EL (cell line): ENCODE measurements at places on chromosomes 4 and X.
A peak's percentile ranks its signal among the peaks of the same experiment; 100 is the strongest.

DNA sequence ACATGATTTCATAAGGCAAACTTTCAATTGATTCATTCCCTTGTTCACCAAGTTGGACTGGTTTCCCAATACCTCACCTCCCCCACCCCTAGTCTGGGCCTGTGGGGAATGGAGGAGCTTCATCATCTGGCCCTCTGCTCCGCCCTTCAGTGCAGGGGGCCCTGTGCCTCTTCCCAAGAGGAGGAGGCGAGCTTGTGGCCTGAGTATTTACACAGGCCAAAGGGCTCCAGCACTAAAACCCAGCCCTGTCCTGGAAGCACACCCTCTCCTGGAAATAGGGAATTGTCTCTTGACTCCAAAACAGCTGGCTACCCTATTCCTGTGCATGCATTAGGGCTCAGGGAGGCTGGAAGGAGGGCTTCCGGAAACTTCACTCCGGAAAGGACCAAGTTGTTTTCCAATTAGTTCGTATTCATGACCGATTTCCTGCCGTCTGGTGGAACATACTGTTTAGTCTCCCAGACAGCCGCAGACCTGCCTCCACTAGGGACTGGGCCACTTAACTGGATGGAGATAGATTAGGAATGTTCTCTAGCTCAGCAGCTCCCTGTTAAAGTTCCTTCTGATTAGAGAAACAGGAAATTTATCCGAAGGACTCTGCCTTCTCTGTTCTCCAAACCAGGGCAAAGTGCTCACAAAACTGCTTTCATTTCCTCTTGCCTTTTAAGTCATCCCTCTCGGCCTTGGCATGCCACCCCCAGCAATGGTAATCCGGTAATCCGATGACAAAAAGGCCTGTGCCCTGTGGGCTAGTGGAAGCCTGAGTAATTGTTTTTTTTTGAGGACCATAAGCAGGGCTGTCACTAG lies 5.8 kb downstream of the SRPX2 start:
- DNase-seq, result peak; percentile 86

DNA sequence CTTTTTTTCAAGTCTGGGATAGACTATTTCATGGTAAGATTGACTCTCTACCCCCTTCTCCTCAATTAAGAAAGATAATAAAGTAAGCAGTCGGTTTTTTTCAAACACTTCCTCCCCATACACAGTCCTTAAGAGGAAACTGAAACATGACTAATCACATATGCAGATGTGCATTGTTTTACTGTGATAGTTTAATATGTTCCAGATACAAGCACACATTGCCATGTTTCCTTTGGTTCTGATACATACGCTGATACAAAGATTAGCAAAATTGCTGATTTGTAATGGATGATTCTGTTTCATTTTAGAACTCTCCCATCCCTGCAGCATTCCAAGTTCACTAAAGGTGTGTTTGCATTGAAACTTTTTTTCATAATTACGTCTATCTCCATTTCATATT lies 76.1 kb downstream of the FBXO8 start:
- DNase-seq, result no peak

DNA sequence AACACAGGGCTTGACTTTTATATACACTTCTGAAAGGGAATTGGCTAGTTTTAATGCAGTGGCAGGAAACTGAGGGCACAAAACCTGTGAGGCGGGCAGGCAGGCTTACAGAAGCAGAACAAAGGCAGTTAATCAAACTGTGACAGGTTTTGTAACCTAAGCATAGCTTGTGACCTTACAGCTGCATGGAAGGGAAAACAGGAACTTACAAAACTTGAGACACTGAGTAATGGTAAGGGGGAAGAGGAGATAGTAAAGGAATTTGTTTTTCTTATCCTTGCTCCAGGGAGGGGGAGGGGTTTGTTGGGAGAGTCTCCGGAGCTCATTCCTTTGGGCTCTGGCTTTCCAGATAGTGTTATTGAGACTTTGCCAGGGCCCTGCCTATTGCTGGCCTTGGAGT lies 55.6 kb downstream of the SLITRK4 start:
- no peak for DNase-seq

DNA sequence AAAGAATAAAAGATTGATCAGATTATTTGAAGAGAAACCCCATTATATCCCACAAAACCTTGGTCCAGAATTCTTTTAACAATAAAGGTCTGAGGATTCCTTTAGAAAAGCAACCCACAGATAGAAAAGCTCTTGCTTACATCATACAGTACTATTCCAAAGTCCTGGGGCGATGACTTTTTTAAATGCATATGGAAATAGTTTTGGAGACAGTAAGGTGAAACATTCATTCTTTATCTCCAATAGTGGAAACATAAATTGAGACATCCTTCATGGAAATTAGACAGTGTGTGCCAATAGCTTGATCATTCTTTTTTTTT lies 85.7 kb upstream of the UCP1 start:
- DNase-seq, result peak; percentile 13

DNA sequence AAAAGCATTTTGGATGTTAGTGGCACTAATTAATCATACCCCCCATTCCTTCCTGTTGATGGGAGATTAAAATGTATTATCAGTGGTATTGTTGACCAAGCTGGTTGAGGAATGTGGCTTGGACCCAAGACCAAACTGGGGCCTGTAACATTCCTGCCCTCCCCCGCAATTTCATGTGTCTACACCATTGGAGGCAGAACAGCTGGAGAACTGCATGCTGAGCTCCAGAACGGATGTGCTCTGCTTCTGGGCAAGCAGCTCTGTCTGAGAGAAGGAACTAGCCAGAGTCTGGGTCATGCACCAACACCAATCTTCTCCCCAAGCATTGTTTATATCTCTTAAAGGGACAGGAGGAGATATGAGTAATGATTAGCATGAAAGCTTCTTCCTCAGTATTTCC lies 185.5 kb downstream of the CEP135 start:
- DNase-seq, result peak; percentile 4

DNA sequence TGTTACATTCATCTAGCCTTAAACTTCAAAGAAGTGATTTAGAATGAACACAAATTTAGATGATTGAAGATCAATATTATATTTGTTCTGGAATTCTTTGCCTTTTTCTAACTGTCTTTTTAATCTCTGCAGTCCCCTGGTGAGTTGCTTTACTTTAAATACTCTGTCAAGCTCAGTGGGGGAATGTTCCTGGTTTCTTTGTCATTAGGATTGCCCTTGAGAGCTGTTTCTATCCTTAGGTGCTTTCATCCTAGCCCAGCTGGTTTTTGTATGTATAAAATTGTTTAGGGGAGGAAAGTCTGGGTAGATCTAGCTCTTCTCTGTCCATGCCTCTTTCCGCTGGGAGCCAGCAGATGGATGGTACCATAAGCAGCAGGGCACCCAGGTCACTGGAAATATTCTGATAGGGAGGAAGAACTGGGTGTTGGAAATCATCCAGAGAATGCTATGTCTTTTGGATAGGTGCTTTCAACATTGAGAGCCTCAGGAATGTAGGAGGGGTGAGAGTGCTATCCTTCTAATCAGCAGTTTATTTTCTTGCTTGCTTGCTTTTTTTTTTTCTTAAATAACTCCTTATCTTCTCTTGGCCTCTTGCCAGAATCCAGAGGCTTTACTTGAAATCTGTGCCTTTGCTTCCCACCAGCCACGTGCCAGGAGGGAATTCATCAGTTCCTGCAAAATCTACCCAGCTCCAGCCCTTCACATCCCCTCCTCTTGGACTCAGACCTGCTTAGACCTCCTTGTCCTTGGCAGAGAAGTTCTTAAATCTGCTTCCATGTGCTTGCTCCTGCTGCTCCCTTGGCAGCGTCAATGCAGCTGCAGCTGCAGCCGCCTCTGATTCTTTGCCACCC lies 215.3 kb upstream of the ANXA3 start:
- DNase-seq, result no peak

GRCh38 chrX:28585767-28586166 lies 1.5 kb upstream of the IL1RAPL1 start:
- no peak for DNase-seq

DNA sequence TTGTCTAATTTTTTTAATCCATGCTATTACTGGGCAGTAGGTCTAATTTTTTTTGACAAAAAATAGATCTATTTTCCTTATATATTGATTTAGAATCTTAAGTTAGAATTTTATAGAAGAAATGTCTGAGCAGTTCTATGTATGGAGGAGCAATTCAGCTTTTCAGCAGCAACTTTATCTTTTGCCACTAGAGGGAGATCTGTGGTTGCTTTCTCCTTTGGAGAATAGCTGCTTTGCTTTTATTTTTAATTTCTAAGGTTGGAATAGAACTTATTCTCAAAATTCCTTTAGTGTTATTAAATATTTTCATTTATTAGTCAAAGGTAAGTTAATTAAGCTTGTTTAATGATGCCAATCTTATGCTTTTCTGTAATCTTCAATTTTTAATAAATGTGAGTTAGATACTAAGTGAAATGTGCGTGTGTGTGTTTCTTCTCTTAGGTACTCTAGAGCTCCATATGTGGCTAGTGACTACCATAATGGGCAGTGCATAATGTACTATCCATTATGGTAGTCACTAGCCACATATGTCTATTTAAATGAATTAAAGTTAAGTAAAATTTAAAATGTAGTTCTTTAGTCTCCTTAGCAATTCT lies 29.3 kb downstream of the FAM199X start:
- peak; percentile 23 for DNase-seq

DNA sequence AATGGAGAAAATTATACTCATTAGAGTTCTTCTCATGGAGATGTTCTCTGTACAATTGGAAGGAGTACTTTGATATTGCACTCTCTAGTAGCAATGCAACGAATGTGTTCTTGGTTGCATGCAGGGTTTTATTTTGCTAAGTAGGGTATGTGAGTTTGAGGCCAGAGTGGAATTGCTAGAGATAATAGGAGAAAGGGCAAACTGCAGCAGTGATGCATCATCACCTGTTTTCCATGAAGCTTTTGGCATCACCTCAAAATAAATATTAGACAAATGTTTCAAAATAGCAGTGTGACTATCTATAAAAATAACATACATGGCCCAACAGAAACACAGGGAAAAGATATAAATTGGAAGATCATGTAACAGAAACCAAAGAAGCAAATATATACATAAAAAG lies 93.3 kb downstream of the TIGD2 start:
- no peak for DNase-seq

GRCh38 chr4:175373031-175373430 lies 439.0 kb downstream of the GPM6A start:
- DNase-seq, result peak; percentile 25

DNA sequence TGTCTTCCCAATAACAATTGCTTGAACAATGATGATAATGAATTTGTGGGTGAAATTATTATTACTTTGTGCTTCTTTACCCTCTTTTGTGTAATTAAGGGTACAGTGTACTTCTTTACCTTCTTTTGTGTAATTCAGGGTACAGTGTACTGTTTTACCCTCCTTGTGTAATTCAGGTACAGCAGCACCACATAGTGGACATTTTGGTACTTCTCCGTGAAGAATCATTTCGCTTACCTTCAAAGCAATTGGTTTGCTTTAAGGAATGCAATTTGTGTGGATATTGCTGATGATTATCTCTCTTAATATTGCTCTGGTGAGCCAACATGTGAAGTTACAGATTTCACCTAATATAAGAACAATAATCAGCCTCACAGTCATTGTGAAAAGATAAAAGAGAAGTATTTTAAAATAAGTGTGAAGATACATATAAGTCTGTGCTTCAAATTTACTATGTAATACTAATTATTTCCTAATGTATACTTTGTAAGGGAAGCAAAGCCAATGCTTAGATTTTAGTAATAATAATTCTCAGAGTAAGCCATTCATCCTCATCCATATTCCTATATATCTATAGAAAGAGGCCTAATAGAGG lies 27.2 kb upstream of the SEC24B start:
- peak; percentile 45 for DNase-seq

DNA sequence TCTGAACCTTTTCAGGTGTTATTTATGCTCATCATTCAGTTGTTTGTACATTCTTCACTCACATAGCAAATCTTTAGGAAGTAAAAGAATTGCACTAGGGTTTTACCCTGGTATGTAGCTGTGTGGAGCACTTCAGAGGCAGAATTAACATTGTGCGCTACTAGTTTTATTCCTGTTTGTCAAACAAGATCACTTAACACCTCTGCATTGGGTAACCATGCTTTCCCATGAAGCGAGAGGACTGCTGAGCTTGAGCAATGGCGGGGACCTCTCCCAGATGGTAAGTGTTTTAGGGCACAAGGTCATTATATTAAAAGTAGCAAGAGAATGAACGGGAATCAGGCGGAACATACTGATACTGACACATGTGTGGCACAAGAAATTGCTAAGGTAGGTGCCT lies 59.2 kb downstream of the SHROOM3 start:
- DNase-seq, result no peak

GRCh38 chrX:12197030-12197429 lies 58.8 kb downstream of the FRMPD4 start:
- no peak for DNase-seq

DNA sequence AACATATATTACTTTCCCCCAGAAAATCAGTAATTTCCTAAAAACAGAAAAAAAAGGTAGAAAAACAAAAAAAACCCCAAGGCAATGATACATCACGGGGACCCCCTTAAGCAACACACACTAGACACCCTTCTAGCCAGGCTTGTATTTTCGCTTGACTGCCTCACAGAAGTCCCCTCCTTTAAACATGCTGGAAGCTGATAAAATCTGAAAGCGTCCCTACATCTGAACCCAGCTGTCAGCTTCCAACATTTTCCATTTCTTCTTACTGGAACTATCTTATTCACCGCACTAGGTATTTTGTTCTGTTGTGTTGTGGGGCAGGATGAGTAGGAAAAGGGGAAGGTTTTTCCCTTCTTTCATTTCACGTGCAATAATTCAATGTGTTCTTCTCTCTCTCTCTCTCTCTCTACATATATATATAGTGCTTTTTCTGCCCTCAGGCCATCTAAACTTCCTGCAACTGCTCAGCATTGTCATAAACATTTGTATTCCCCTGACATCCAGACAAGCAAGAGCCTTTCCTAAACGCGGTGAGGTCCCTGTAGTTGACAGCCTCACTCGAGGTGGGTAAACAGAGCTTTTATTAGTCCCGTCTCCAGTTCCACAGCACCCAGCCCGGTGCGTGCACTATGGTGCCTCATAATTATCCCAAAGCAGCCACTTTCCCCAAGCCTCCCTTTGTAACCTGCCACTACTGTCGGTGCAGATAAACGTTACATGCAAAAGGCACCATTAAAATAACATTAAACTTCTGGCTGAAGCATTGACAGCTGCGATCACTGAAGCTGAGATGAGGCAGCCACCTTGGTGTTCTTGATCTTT lies 82.5 kb downstream of the GATB start:
- DNase-seq, result no peak
